ENCODE measurements at places on chromosomes 5 and 9.

DNA sequence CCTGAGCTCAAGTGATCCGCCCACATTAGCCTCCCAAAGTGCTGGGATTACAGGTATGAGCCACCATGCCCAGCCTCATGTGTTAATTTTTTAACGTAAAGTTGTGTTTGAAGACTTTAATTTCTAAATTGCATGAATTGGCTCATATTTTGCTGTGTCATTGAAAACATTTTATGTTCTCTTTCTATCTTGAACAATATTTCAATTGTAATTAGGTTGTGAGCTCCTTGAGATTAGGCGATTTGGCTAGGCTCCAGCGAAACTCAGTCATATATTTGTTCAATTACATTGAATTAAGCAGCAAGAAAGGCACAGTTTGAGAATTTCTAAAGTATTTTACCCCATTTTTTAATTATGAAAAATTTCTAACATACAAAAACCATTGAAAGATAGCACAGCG, 34.0 kb downstream of the GAPVD1 start:
- no peak for DNase-seq

- no peak for DNase-seq
Measured at GRCh38 chr5:37837414-37838032, 2.3 kb downstream of the GDNF start.

- DNase-seq = no peak
Measured at GRCh38 chr5:35246900-35247647, 16.8 kb upstream of the PRLR start.

DNA sequence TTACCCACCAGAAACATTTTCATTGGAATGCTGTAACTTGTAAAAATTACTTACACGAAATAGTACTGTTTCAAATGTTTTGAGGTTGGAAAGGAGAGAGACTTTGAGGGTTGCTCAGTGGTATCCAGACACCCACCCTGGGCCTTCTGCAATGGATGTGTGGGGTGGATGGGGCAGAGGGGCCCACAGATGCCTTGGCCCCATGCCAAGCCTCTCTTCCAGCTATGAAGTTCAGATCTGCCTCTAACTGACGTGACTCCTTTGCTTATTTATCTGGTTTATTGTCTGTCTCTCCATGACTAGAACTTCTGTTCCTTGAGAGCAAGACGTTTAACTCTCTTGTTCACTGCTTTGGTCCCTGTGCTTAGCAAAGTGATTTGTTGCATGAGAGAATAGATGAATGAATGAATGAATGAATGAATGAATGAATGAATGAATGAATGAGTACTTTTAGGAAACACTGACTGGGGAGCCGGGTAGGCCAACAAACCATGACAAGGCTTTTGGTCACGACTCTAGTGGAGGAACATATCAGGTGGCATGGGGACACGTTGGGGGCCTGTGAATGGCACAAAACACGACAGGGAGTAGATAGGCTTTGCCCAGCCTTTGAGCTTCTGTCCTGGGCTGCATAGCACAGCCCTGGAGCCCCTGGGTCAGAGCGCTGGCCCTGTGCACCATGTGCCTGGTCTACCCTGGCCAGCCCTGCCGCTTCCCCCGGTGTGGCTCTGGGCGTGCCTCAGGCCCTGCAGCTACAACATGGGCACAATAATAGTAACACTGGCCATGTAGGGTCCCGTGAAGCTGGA, 31.8 kb downstream of the AK8 start:
- DNase-seq = no peak

GRCh38 chr9:88571419-88571818, 36.4 kb downstream of the NXNL2 start:
- DNase-seq = no peak

GRCh38 chr9:18893046-18893445, 140.0 kb downstream of the SAXO1 start:
- DNase-seq = no peak

DNA sequence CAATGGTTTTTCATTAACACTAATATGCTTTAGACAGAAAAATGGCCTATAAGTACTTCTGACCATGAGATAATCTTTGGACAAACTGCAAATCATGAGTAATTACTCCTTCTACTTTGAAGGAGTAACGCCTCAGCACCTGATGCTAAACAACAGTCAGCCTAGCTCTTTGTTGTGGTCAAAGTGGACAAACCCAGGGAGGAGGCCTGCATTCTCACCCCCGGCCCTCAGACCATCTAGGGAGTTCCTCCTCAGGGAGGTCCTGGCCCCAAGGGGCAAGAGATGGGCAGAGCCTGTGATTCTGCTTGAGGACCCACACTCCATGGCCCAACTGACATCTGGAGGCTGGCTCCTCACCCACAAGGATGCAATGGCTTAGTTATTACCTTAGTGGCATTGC, 48.2 kb upstream of the ANGPTL2 start:
- no peak for DNase-seq

GRCh38 chr9:124261736-124262648, 4.2 kb downstream of the NEK6 start:
- no peak for DNase-seq

GRCh38 chr5:115831163-115831768, 10.1 kb downstream of the ATG12 start:
- no peak for DNase-seq

- DNase-seq = no peak
Measured at GRCh38 chr5:174531782-174532191, 192.6 kb upstream of the MSX2 start.

DNA sequence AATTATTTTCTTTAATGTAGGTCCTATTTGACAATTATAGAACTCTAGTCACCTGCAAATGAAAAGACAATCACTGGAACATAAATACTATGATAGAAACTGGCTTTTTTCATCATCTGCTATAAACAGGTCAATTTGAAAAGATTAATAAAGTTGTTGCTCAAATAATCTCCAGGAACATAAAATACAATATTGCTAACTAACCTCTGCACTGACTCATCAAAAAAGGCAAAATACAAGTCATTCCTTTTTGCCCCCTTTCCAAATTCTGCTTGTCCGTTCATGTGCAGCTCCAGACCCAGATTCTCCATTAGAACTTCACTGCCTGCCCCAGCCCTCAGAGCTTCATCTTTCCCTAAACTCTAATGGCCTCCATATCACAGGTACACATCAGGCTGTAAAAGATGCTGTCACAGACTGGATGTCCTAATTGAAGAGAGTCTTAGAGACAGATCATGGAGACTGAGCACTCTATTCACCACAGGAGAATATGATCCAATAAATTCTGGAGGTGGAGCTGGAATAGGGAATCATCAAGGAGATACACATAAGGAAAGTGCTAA, 1.6 kb downstream of the DCTN4 start:
- DNase-seq = no peak

DNA sequence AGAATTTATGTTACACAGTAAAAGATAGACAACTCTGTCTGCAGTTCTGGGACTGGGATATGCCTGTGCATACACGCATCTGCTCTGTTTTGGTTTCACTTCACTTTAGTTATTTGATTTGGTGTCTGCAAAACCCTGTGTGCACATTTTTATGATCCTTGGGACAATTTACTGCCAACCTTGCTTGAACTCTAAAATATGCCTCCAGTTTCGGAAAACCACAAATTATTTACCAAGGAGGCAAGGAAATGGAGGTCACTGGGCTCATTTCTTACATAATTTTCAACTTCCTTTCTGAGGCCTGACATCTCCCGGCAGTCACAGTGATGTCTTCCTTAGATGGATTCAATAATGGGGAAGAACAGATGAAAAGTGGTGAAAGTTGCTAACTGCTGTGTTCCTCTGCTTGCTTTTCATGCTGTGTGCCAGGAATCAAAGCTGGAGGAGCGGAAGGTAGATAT, 61.2 kb upstream of the TAF11L2 start:
- DNase-seq = no peak

DNA sequence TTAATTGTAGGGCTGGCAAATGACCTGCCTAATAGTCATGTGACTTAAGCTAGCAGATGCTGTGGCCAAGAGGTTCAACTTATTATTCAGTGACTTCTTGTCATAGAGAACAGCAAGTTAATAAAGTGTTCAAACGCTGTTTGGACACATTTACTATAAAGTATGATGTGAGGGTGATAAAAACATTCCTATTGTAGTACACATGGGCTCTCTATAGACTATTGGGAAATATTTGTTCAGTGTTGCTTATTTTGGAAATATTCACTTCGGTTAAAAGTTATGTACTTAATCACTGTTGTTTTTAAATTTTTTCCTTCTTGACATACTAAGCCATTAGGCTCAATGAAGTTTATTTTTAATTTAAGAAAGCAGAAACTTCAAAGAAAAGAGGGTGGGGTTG, 345.0 kb downstream of the NNT start:
- DNase-seq = no peak

DNA sequence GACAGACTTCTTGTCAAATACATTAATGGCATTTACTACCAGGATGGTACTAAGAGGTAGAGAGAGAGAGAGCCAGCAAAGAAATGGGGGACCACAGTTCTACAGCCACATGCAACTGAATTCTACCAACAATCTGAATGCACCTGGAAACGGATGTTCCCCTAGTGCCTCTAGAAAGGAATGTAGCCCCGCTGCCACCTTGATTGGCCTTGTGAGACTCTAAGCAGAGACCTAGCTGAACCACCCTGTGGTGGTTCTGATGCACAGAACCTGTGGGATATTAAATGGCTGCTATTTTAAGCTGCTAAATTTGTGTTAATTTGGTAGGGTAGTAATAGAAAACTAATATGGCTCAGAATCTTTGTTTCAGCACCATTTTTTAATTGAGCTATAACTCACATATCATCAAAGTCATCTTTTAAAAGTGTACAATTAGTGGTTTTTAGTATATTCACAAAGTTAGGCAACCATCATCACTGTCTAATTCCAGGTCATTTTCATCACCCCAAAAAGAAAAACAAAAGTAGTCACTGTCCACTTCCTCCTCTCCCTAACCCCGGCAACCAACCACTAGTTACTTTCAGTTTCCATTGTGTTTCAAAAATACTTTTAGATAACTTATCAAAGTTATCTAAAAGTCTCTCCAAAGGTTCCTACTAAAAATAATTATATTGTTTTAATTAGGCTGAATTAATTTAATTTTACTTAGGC, 51.7 kb downstream of the CPLANE1 start:
- no peak for DNase-seq

DNA sequence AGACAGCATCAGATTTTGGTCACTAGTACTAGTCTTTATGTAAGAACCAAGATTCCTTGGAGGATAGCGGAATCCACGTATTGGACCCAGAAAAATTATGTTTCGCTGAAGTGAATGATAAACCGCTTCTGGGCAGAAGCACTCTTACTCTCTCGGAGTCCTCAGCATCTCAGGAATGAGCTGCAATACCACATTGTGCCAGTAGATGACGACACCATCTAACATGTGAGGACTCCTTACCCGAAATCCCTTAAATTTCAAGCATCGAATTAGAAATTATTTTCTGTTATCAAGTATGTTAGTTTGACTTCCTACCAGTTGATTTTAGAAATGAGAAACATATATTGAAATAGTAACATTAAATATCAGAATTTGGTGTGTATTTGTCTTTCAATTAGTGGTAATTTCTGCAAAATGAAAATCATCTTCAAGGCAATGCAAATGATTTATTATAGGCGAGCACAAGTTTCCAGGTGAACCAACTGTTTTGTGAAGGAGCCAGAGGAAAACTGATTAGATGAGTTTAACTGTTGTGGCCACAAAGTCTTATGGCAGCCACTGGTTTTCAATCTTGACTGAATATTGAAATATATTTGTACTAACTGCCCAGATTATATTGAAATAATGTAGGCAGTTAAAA, 66.0 kb upstream of the CAMK4 start:
- DNase-seq = peak; percentile 59

DNA sequence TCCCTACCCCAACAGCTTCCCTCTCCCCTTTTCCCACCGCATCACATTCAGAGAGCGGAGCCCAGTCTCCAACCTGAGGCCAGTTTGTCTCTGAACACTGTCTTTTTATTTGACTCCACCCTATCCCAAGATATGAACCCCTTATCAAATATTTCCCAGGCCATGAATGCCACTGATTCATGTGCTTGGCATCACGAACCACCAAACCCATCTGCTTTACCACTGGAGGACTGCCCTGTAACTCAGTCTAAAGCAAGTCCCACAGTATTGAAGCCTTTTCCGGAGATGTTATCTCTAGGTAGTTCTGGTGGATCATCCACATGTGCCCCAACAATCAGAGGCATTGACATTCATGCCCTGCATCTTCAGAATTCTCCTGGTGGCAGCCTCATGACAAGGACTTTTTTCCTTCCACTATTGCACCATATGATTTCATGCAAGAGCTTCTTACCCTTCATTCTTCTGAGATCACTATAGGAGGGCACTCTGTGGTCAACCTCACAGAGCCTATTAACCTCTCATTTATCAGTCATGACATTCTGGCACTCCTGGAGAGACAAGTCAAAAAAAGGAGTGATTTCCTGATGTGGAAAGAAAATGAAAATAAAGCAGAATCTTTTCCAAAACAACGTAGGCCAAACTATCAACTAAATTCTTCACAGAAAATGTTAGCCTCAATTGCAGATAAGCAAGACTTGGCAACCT, 12.3 kb upstream of the SPATA31D4 start:
- no peak for DNase-seq

- no peak for DNase-seq
Measured at GRCh38 chr5:68848091-68848490, 245.7 kb upstream of the SLC30A5 start.

- DNase-seq = no peak
Measured at GRCh38 chr5:138655530-138656190, 80.5 kb upstream of the HSPA9 start.

- DNase-seq = no peak
Measured at GRCh38 chr5:174729075-174729680, 4.8 kb downstream of the MSX2 start.

DNA sequence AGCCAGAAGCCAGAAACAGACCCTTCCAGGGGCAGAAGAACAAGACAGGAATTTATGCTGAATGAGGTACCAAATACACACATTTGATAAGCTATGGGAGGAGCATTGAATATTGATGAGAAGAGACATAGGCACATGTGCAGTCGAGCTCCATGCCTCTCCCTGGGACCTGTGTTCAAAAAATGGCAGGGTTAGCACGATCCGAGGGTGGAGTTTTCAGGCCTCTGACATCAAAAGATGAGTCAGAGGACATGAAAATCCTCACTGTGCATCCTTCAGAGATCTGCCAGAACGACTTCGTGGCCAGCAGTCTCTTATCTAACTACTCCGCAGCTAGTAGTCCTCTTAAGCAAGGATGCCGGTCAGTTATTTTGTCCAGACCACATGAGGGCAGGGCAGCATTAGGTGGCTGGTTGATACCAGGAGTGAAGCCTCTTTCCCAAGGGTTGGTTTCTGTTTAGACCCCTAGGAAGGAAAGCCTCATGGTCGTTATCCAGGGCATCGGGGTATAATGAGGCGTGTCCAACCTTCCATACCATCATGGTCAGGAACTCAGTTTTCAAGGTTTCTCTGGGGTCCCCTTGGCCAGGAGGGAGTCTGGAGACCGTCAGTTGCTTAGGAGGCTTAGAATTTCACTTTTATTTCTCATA, 11.6 kb upstream of the CMBL start:
- no peak for DNase-seq

- no peak for DNase-seq
Measured at GRCh38 chr9:116488373-116488772, 198.7 kb upstream of the TRIM32 start.

DNA sequence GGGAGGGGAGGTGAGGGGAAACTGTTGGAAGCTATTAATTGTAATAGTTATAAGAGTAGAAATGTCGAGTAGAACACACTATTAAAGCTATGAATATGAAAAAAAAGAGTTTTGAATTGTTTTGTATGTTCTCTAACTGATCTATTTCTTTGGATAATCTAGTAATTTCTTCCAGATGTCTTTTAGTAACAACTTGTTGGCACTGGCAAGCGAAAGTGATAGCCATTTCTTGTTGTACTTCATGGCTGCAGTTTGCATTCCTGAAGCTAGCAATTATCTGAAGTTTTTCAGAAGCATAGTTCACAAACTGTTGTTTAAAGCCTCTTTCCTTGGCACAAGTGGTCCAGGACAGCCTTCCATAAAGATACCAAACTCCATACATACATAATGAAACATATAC, 49.4 kb upstream of the SPATA31C2 start:
- DNase-seq = no peak
